ENCODE measurements at places on chromosomes 2 and 18.

GRCh38 chr2:177596866-177597265 lies 204.3 kb downstream of the AGPS start:
- DNase-seq = no peak

DNA sequence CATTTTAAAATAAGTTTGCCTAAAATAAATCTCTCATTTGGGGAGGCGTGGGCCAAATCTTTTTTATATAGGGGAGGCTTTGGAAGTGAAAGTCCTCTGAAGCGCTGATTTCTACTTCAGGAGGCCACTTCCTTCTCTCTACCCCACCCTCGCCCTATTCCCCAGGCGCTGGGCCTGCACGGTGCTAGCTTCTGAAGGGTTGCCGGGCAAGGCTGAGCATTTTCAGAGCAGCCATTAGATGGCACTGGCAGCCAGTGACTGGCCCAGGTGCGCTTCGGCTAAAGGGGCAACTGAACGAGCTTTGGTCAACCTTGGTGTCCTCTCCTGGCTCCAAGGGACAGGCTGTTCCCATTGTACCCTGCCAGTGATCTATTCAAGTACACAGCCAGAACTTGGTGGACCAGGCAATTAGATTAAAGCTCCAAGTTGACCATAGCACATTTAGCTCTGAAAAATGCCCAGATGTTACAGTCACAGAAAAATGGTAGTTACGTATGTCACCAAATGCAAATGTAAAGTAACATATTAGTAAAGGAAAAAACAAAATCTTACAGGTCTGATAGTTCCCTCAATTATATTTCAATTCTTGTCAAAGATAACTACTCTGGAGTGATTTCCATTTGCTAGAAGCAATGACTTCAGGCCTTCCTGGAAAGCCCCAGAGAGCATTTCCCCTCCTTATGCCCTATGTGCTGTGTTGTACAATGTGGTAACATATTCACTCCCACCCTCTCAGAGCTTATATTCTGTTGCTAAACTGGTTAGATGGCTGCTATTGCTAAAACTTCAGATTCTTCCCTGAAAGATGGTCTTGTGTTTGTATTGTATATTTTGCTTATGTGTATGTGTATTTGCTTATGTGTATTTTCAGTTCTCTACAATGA lies 2.1 kb downstream of the POMC start:
- no peak for DNase-seq

- DNase-seq = no peak
These were observed 16.5 kb upstream of the CNDP2 start for GRCh38 chr18:74479486-74480148.

DNA sequence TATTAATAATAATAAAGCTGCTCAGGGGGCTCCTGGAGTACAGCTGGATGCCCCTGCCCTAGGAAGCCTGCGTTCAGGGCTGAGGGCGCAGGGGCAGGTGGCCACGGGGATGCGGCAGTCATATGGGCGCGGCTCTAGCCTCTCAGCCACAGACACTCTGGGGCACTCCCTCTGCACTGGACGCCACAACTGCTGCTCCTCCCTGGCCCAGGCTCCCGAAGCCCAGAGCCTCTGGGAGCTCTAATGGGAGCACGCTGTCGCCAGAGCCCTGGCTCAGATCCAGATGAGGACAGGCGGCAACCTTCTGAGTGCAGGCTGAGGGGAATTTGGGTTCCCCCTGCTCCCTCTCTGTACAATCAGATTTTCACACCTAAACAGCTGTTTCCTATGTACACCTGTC lies 93.6 kb downstream of the MTCL1 start:
- no peak for DNase-seq

DNA sequence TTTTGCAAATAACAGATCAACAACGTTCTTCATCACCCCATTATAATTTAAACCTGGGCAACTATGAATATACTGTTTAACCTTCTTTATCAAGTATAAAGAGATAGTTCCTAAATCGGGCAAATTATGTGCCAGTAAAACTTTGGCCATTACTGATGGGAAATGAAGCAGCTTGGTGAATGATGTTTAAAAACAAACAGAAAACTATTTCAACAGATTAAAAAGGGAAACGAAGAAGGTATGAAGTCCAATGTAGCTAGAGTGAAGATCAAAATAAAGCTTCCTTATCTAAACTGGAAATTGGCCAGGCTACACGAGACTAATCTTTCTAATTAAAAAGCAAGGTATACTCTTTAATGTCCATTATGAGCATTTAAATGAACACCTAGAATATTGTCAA lies 6.7 kb upstream of the RBBP8 start:
- no peak for DNase-seq

GRCh38 chr2:98474979-98475632 lies 30.4 kb downstream of the INPP4A start:
- no peak for DNase-seq

GRCh38 chr2:208549546-208550158 lies 143.1 kb downstream of the PTH2R start:
- no peak for DNase-seq

DNA sequence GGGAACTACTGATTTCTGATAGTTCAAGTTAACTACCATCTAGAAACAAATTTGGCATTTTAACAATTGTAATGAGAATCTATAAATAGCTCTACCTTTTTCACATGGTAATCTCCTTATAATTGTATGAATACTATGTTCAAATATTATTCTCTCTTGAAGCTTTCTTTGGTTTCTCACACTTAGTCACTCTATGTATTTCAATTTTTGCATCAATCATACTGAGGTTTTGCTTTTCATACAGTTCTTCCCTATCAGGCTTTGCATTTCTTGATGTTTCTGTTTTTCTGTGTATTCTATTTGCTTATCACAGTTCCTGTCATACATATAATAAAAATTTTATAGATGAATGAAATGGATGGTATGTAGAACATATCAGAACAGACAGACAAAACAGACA lies 16.0 kb downstream of the VPS54 start:
- DNase-seq = no peak

- no peak for DNase-seq
These were observed 55.8 kb downstream of the FBLN7 start for GRCh38 chr2:112194028-112194427.

GRCh38 chr2:134461511-134461910 lies 207.6 kb downstream of the MGAT5 start:
- DNase-seq = no peak
